ENCODE measurements at places on chromosomes 2 and 18.
A peak's percentile ranks its signal among the peaks of the same experiment; 100 is the strongest.

DNA sequence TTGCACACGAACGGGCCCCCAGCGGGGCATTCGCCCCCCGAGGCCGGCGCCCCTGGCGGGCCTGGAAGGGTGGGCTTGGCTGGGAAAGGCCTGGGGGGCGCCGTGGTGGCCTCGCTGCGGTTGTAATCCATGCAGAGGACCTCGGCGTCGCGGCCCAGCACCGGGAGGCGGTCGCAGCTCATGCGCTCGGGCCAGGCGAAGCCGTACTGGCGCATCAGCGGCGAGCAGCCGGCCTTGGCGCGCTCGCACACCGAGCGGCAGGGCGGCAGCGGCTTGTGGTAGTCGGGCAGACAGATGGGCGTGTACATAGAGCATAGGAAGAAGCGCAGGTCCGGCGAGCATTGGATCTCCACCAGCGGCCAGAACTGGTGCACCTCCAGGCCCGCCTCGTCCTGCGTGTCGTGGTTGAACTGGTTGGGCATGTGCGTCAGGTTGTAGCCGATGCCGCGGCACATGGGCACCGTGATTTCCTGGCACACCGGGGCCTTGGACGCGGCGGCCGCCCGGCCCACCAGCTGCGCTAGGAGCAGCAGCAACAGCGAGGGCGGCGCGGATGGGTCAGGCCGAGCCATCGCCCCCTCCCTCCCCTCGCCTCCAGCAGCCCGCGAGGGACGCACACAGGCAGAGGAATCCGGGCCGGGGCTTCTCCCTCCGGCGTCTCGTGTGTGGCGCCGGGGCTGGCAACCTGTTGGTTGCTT lies 1.4 kb downstream of the FZD5 start:
- peak; percentile 24 for DNase-seq

DNA sequence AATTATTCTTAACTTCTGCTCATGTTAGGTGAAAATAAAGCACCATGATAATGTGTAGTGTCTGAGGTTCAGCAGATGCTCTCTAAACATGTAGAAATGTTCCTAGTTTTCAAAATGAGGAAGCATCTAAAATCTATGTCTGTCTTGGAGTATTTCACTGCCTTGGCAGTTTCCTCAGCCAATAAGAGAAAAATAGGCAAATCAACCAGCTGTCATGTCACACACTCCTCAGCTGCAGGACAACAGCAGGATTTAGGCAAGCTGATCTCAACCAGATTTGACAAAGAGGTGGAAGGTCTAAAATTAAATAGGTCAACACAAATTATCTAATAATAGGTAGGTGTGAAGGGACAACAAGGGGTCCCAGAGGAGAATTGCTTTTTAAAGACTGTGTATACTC lies 164.1 kb upstream of the BOD1L2 start:
- no peak for DNase-seq

- no peak for DNase-seq
Observed at GRCh38 chr18:41938445-41938844, 16.6 kb upstream of the PIK3C3 start.

DNA sequence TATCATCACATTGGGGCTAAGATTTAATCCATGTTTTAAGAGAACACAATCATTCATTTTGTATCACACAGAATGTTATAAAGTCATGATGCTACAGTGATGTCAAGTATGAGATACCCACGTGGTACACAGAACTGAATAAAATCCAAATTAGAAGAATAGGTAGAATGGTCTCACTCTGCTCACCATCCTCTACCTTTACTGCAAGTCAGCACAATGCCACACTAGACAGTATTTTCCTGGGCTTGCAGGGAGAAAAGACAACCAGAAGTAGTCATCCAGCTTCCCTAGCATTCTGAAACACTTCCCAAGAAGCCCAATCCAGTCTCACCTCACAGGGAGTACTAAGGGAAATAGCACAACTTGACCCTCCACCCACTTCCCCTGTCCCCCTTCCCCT lies 856.2 kb upstream of the NRXN1 start:
- no peak for DNase-seq

DNA sequence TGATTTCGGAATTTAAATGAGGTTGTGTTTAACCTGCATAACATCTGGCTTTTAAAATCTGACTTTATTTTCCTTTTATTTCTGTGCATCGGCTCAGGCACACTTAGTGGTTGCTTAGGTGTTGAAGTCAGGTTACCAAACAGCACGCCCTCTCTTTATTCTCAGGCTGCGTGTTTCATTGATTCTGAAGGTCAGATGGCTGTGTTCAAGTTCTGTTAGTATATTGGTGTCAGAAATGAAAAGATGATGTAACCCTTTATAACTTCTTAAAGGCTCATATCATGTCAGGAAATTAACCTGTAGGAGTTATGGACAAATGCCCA lies 246.5 kb downstream of the LDLRAD4 start:
- no peak for DNase-seq

GRCh38 chr2:157053876-157054275 lies 203.6 kb upstream of the GALNT5 start:
- no peak for DNase-seq

DNA sequence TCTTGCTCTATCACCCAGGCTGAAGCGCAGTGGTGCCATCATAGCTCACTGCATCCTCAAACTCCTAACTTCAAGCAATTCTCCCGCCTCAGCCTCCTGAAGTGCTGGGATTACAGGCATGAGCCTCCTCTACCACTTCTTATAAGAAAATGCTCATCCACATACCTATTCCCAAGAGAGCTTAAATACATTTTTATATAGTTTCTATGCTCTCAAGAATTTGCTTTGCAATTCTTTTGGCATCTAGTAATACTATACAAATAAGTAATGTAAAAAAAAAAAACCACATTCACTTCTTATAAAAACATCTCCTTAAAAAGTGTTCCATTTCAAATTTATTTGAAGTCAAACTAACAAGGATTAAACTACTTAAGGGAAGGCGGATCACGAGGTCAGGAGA lies 197.3 kb downstream of the DNAH7 start:
- no peak for DNase-seq

DNA sequence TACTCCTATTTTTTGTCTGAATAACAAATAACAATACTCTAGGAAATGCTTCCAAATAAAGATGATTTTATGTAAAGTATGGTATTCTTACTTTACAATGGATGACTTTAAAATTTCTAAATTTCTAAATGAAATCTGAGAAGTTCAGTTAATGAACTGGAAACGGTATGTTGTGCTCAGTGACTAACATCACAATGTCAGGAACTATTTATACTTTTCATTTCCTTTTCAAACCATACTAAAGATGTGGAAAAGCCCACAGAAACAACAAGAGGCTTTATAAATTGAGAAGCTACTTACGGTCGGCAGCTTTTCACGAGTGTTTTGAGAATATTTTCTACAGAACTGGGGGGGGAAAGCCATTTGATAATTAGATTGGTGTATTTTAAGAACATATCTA lies 31.1 kb downstream of the PSME4 start:
- no peak for DNase-seq

DNA sequence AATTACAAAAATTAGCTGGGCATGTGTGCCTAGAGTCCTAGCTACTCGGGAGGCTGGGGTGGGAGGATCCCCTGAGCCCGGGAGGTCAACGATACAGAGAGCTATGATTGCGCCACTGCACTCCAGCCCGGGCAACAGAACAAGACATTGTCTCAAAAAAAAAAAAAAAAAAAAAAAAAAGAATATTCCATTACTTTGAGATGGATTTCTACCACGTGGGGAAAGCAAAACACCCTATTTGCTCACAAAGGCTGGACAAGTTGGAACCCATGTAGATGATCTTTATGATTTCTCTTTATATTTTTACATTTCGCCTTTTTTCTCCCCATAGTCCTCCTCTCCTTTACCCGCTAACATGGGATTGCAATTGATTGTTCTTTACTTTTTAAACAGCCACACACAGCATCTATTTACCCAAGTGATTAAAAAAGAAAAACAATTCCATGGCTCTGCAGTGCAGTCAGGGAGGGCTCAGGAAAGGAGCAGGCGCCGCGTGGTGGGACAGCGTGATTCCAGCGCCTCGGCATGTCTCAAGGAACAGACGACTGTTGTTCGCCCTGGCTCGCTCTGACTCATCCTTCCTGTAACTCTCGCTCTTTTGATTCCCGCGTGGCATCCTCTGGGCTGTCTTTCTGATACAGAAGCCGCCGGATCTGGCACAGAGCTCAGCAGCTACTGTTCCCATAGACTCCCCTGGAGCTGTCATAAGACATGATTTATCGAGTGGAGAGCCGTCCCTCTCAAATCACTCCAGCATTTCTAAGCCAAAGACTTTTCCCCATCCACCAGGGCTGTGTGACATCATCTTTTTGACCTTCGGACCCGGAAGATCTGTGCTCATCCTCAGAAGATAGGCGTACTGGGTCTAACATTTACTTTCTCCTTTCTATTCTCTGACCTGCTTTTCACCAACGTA lies 230.4 kb upstream of the AGAP1 start:
- no peak for DNase-seq

DNA sequence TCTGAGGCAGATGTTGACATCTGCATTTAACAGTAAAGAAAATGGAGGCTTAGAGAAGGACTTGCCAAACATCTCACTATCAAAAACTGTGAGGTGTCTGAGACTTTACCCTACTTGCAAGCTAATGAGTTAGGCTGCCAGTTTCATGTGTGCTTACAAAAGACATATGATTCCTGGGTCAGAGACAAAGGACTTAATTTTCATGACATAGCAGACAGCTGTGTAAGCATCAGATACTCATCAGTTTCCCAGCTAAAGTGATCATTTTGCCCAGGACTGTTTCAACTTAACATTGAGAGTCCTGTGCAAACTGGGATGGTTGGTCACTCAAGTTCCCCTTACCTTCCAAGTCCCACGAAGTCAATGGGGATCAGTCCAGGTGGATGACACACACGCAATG lies 18.9 kb upstream of the DAPL1 start:
- DNase-seq: no peak

GRCh38 chr2:164976301-164976700 lies 21.0 kb upstream of the SLC38A11 start:
- DNase-seq: no peak

- DNase-seq: no peak
Observed at GRCh38 chr2:237157780-237158102, 72.1 kb downstream of the COPS8 start.

GRCh38 chr2:58794103-58794502 lies 553.0 kb upstream of the FANCL start:
- DNase-seq: no peak

DNA sequence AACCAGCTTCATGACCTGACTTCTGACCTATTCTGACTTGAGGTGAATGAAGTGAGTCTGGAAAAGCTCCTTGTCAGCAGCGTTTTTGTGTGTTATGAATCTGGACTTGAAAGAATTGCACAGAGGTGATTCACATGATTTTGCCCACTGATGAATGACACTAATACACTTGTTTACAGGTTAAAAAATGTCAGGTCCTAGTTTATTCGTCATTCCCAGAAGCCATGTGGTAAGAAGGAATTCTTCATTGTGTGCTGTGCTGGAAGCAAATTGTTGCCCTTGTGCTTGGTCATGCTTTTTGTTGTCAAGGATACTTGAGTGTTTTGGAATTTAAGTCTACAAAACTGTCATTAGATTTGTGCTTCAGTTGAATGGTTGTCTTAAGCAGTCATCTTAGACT lies 15.5 kb downstream of the SEC11C start:
- no peak for DNase-seq

GRCh38 chr2:159968279-159968900 lies 94.0 kb downstream of the PLA2R1 start:
- DNase-seq: peak; percentile 5

- DNase-seq: no peak
Observed at GRCh38 chr2:62266433-62267038, 70.6 kb downstream of the B3GNT2 start.

DNA sequence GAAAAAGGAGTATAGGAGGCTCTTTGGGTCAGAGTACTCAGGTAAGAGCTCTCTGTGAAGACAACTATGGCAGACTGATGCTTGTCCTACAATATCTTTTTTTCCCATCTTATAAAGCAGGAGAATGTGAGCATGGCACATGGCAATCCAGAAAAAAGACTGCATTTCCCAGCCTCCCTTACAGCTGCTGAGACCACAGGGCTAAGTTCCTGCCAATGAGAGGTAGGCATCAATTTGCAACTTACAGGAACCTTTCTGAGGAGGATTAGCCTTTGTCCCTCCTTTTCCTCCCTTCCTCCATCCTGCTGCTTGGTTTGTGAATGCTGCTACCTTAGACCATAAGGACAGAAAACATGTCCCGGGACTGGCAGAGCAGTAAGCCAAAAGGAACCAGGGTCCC lies 37.8 kb upstream of the ST8SIA5 start:
- DNase-seq: no peak

DNA sequence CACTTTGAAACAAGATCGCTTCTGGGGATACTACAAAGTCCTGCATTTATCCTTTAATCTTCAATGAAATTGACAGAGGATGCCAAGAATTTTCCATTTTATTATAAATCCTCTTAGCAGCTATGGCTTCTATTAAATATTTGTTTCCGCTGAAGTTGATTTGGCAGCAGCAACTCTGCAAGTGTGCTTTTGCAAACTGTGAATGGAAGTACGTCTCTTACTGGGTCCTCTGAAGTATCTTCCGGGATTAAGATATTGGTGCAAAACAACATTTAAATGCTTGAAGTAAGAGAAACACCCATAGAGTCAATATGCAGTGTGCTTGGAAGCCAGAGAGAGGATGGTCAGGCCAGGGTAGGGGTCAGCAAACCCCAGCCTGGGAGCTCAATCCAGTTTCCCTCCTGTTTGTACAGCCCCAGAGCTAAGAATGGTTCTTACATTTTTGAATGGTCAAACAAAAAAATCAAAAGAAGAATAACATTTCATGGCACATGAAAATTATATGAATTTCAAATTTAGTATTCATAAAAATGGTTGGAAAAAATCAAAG lies 13.6 kb downstream of the CCDC68 start:
- DNase-seq: no peak

- no peak for DNase-seq
Observed at GRCh38 chr18:48713309-48713708, 174.5 kb downstream of the CTIF start.

GRCh38 chr2:219442256-219443015 lies 7.8 kb downstream of the SPEG start:
- no peak for DNase-seq

DNA sequence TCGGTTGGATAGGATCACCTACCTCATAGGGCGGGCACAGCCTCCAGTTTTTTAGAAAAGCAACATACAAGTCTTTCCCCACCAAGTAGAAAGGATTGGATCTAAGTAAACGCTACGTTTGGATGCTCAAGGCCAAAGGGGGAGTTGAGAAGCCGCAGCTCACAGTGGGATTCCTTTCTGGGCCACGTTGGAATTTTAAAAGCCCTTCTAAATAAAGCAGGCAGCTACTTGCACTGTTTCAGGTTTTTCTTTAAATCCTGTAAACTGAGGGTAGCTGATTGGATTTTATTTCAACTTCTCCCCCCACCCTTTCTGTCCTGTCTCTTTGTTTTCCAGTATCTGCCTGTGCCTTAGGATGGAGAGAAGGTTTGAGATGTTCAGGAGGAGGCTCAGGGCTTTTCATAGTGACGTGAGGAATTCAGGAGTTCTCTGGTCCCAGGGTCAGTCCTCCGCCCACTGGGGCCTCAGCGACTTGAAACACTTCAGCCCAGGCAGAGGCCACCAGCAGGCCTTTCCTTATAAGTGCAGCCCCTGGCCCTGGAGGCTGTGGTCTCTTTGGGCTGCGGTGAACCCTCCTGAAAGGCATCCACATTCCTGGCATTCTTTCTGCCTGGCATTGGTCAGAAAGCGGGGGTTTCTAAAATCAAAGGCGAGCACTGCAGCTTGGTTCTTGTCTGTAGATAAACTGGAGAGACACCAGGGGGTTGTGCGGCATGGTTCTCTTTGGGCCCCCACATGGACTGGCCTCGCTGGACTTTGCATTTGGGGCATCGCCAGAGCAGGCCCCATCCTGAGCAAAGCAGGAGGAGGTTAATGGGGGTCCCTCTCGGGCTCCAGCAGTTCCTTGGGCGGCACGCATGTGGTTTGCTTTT lies 44.5 kb downstream of the SH3BP4 start:
- no peak for DNase-seq
